ENCODE measurements at places on chromosomes 12 and 14.

- DNase-seq: peak; percentile 58
Observed at GRCh38 chr14:90815822-90816662, at the start of gene TTC7B. Gene TTC7B (minus strand): TSS chr14:90816430. CDS start chr14:90816295, 135 bp downstream.

GRCh38 chr12:90816353-90817089 is 138.5 kb downstream of the CCER1 start:
- DNase-seq: no peak

DNA sequence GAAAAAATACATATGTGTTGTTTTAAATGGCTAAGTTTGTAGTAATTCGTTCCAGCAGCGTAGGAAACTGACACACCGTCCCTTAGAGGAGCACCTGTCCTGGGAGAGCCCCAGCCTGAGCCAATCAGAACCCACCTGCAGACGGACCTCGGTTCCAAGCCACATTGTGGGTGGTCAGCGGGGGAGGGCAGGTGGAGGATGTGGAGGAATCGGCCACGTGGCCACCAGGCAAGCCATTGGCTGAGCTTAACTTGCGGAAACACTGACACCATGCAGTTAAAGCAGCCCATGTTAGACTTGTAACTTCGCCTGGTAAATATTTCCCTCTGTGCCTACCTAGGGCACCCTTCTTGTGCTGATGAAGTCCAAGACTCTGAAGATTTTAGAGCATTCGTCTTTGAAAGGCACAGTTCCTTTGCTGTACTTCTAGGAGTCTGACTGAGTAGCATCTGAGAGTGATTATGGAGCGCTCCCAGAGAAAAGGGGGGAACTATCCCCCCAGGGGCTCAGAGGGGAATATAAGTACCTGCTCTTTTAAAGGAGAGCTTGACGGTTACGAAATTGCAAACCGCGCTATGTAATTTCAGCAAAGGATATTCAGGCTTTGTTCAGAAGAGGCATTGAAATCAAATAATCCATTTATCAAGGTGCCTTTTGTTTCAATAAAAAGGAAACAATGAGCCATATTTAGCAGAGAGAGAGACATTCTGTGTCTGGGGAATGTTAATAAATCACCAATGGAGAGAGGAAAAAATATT is 135.7 kb downstream of the TMEM132C start:
- DNase-seq: no peak

- no peak for DNase-seq
Observed at GRCh38 chr12:101021442-101021841, 188.6 kb downstream of the SLC5A8 start.

DNA sequence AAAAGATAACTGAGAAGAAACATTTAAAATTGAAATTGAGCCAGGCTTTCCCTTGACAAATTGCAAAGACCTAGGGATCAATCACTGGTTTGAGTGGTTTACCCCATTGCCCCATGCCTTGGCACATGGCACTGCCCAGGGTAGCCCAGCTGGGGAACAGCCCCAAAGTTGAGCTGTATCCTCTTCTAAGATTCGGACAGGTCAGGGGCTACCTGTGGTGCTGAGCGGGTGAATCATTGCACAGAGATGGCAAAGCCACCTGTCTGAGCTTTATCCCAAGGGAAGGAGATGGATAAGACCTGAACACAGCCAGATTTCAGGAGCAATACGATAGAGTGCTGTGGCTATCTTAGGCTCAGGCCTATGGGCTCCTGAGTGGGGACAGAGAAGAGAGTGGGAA is 7.0 kb downstream of the IFI27L2 start:
- no peak for DNase-seq

DNA sequence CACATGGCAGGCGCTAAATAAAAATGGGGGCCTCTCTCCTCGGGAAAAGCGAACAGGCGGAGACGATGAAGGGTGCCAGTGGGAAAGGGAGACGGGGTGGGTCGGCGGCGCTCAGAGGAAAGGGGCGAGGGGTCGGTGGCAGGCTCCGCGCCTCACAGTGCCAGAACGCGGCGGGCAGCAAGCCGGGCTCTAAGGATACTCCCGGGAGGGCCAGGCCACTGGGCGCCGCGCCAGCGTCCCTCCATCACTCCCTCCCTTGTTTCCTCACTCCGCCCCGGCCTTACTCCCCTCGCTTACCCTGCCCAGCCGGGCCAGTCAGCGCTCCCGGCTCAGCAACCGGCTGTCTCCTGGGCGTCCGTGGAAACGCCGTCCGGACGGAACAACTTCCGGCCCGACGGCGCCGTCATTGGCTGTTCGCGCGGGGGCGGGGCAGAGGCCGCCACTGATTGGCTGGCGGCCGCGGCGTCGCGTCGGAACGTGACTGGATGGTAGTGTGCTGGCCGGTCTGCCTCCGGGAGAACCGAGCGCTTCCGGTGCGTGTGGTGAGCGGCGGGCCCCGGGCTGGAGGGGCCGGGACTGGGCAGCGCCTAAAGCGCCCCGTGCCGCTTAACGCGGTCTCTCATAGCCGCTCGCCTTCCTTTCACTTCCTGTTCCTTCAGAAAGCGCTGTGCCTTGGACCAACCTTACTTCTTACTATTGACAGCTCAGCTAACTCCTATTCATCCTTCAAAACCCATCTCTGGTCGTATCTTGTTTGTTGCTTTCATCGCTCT is 53.0 kb downstream of the SLC25A47 start:
- peak; percentile 97 for DNase-seq

DNA sequence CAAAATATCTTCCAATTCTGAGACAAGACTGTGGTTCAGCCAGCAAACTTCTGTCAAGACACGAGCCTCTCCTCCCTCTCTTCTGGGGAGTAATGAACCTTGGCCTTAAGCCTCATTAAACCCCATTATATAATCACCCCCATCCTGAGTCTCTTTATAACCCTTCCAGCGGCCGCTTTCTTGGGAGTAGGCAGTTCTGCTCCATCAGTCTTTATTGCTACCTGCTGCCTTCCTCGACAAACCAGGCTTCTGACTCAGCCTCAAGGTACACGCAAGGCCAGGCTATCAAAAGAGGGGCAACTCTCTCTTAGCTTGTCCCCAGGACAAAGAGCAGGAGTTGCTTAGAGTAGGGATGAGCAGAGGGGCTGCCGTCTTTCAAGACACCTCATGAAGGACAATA is 300.8 kb upstream of the NOS1 start:
- no peak for DNase-seq

DNA sequence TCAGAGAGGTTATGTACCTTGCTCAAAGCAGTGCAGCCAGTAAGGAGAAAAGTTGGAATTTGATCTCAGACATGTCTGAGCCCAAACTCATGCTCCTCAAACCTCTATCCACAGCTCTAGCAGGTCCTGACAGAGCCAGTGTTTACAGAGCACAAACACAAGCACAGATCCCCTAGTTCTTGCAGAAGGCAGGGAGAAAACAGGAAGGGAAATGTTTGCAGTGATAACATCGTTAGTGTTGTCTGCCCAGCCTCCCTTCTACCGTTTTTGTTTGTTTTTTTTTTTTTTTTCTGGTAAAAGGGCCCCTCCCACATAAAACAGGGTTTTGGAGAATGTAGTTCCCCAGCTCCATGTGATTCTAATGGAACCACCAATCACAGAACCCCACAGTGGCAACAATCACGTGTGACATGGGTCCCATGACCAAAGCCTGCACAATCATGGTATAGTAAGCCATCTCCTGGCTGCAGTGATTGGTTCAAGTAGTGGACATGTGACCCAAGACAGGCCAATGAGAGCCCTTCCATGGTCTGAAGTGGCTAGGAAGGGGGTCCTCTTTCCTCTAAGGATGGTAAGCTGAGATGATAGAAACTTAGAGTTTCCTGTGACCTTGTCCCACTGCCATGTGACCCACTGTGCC is 513.4 kb downstream of the MED13L start:
- no peak for DNase-seq

GRCh38 chr12:56565510-56566101 is 44.0 kb downstream of the RBMS2 start:
- peak; percentile 75 for DNase-seq

- DNase-seq: peak; percentile 91
Observed at GRCh38 chr12:94174576-94174975, 26.2 kb downstream of the PLXNC1 start.

DNA sequence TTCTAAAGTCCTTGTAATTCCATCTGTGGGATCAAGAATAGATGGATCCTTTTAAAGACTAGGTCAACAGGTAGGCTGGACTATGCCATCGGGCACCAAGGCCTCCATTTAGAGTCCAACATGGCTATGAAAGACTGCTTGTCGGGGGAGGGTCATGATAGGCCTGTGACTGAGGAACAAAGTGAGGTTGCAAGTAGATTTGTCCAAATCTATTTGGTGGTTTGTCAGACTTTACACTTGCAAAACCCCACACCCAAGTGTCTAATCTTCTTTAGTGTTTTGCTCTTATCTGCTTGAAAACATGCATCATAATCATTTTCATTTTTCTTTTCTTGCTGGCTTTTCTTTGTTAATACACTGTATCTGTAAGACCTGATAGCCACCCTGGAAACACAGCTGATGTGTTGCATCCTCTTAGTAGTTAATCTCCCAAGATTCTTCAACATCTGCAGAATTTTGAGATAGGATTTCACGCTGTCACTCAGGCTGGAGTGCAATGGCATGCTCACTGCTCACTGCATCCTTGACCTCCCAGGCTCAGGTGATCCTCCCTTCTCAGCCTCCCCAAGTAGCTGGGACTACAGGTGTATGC is 50.3 kb downstream of the TDP1 start:
- DNase-seq: no peak

DNA sequence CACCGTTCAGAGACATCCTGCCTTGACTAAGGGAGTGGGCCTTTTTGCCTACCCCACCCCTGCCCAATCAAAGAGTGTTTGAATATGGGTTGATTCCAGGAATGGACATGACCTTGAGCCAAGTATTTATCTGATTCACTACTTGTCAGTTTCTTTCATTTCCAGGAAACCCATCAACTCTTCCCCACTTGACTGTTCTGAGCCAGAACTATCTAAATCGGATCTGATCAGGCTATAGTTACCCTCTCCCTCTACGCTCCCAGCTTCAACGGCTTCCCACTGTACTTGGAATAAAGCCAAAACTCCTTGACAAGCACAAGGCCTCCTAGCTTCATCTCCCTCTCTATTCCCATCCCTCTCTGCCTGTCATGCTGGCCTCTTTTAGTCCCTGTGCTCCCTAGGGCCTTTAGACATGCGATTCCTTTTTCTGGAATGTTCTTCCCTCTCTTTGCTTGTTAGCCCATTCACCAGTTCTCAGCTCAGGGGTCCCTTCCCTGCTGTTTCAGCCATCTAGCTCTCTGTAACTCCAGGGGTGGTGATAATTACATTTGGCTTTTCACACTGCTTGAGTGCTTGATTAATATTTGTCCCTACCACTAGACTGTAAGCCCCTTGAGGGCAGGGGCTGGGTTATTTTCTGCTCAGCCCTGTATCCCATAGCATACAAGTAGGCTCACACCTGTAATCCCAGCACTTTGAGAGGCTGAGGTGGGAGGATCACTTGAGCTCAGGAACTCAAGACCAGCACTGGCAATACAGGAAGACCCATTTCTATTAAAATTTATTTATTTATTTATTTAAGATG is 5.5 kb upstream of the ITPK1 start:
- no peak for DNase-seq

DNA sequence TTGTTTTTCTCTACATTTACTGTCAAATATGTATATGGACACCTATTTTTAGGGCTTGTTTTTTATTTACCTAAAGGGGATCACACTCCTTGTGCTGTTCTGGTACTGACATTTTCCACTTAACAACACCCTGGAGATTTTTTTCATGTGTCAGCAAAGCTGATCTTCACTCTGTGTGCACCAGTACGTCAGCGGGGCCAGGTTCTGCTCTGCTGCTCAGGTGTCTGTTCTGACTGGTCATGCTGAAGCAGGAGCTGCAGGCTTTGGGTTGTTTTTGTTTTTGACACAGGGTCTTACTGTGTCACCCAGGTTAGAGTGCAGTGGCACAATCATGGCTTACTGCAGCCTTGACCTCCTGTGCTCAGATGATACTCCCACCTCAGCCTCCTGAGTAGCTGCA is 81.9 kb upstream of the CCND2 start:
- DNase-seq: no peak

- DNase-seq: no peak
Observed at GRCh38 chr14:32494609-32495434, 165.7 kb downstream of the AKAP6 start.

DNA sequence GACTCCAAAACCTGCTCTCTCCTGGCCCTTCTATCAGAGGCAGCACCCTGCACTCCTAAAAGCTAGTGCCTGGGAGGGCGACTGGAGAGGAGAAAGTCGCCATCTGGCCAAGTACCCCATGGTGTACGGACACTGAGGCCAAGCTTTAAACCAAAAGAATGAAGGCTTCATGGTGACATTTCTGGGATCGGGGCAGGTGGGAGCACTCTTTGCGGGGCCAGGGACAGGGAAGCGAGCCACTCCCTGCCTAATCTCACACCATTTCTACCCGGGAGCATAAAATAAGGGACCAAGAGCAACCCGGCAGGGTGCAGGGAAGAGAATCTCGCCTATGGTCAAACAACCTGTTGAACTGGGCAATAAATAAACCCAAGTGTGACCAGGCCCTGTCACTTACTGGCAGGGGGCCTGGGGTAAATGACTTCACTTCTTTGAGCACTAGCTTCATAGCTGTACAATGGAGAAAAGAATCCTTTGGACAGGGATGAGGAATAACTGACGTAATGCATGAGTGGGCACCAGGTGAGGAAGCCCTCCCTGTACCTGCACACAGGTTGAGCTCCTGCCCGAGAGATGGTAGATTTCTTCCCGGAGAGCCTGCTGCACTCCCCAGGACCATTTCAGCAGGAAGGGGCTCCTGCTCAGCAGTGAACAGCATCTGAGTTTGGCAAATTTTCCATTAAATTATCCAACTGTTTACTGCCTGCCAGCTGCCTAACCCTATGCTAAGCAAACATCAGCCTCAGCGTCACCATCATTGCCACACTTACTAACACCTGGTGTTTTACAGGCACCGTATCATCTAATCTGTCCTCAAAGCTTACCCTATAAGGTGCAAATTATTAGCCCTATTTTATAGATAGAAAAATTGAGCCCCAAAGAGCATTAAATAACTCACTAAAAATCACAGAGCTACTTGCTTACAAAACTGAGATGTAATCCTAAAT is 2.0 kb downstream of the SERPINA1 start:
- no peak for DNase-seq

- no peak for DNase-seq
Observed at GRCh38 chr14:68439676-68440075, 353.2 kb downstream of the ZFP36L1 start.

GRCh38 chr14:50383618-50384225 is 13.0 kb downstream of the CDKL1 start:
- DNase-seq: no peak

DNA sequence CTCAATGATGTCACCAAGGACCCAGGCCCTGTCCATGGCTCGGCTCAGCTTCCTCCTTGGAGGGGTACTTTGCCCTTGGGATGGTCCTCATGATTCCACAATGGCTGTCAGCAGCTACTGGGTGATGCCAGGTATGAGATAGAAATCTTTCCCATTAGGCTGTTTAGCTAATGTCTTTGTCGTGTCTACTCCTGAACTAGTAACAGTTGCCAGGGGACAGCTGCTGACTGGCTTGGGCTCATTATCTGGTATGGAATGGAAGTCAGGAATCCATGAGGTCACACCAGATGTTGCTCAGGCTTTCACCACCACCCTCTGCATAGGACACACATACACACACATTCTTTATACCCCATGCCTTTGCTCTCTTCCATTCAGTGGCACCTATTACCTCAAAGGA is 9.2 kb downstream of the PRPH start:
- DNase-seq: no peak
